ENCODE measurements at places on chromosomes 13 and 19.

DNA sequence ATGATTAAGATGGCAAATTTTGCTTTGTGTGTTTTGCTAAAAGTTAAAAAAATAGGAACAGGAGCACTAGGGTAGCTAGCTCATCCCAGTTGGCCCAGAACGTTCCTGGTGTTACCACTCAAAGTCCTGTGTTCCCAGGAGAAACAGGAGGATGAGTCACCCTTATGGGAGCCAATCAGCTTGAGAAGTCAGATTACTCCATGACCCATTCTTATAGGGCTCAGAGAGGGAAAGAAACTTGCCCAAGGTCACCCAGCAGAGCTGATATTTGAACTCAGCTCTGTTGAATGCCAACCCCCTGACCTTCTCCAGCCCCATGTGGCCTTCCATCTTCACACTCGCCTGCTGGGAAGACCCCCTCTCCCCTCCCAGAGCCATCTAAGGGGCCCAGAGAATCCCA lies 13.0 kb downstream of the NMRK2 start:
- DNase-seq: no peak

- no peak for DNase-seq
Measured at GRCh38 chr13:43751624-43752023, 35.1 kb downstream of the ENOX1 start.

DNA sequence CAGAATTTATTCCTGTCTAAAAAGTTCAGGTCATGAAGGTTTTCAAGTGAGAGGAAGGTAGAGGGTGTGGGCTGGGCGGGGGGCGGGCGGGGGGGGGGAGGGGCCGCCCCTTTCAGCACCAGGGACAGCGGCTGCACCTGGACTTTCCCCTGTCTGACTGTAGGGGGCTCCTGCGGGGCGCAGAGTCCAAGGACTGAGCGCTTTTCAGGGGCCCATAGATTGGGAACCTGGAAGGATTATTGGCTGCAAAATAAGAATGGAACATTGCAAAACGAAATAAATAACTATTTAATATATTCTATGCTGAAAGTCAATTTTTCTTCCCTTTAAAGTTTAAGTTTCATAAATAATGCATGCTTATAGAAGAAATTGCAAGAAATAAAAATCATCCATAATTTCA lies 8.9 kb upstream of the CYP4F3 start:
- DNase-seq: no peak

GRCh38 chr19:16160943-16161560 lies 12.3 kb downstream of the CIB3 start:
- no peak for DNase-seq

DNA sequence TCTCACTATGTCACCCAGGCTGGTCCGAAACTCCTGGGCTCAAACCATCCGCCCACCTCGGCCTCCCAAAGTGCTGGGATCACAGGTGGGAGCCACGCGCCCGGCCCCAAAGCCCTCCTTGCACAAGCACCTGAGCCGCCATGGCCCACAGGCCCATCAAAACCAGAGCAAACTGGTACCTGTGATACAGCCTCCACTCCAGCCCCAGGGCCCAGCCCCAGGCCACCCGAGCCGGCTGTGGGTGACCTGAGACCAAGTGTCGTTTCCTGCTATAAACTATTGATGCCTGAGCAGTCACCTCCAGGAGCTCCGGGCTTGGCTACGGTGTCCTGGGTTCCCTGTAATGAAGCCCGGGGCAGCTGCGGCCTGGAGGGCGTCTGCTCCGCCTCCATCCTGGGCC lies 9.7 kb upstream of the PTBP1 start:
- DNase-seq: no peak

DNA sequence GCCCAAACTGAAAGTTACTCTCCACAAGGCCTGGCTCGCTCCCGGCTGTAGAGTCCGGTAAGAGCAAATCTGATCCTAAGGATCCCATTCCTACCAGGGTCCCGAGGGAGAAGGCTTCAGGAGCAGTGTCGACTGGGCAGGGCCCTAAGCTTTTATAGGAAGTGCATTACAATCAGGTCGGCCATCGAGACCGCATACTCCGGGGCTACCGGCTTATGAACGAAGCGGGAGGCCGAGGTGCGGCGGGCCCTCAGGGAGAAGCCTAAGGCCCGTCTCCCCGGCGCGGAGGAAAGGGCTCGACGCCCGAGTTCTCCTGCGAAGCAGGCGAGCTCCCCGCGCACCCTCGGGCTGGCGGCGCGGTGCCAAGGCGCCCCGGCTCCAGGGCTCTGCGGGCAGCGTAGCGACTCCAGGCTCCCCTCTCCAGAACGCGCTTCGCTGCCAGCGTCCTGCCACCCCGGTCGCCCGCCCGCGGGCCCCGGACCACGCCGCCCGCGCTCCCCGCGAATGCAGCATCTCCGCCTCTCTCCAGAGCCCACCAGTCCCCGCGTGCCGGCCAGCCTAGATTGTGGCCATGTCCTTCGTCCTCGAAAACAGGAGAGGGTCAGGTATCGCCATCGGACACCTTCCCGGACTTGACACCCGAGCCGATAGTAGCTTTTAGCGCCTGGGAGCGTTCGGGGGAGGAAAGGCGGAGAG lies 1.4 kb downstream of the EFNB2 start:
- no peak for DNase-seq

DNA sequence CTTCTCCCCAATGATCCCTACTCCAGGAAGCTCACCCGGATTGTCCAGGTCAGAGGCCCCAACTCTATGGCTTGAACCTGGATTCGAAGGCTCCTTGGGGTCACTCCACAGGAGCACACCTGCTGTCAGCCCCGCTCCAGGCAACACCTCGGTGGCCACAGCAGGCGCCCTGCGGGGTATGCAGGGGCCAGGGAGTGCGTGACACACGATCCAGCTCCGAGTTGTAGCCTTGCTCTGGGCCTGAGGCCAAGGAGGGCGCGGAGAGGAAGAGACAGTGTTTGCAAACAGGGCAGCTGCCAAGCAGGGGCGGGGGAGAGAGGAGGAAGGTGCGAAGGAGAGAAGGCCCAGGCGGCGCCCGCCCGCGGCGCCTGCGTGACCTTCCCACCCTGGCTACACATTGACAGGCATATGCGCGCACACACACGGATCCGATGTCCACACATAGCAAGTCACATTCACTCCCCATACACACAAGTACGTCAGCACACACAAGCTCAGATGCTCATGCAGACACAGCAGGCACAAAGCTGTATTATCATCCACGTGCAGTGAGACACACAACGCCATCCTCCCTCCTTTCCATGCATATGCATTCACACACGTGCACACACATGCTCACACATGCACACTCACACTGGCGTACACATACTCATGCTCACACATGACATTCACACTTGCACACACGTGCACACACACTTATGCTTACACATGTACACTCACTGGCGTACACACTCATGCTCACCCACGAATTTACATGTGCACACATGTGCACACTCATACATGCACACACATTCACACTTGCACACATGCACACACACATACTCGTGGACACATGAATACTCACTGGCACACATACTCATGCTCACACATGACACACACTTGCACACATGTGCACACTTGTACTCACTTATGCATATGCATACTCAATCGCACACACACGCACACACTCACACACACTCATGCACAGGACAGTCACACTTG lies 10.4 kb downstream of the SBK2 start:
- DNase-seq: no peak

GRCh38 chr13:102933122-102933521 lies 87.3 kb downstream of the ERCC5 start:
- DNase-seq: no peak

GRCh38 chr13:110129076-110129475 lies 177.9 kb downstream of the COL4A1 start:
- DNase-seq: no peak

DNA sequence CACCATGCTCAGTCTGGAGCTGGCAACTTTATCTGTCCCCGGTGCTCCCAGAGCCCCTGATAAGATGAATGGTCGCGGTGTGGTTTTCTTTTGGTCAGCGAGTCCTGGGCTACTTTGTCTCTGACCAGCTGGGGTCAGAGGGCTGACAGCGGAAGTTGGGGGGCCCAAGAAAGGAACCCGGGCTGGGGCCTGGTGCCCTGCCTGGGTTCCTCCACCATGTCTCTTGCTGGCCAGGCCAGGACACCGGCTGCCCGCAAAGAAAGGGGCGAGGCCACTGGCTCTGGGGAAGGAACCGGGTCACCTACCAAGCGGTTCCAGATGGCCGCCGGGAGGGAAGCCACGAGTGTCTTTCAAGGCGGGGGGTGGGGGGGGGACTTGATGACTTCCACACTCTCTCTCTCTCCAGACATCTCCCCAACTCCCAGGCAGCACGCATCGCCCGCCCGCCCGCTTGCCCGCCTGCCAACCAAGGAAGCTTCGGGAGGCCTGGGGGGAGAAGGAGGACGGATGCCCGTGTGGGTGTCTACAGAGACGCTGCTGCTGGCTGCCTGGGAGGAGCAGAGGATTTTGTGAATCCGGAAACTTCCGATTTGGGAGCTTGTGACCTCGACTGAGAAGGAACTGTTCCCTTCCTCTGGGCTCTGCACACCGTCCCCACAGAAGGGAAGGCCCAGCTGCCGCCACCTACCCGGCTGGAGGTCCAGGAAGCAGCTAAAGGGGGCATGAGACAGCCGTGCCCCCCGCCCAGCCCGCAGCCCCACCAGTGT lies 1.1 kb downstream of the PIP5K1C start:
- no peak for DNase-seq

GRCh38 chr13:105147461-105147860 lies 1388.0 kb downstream of the EFNB2 start:
- DNase-seq: no peak

- no peak for DNase-seq
Measured at GRCh38 chr19:38684078-38684861, 36.8 kb downstream of the ACTN4 start.

DNA sequence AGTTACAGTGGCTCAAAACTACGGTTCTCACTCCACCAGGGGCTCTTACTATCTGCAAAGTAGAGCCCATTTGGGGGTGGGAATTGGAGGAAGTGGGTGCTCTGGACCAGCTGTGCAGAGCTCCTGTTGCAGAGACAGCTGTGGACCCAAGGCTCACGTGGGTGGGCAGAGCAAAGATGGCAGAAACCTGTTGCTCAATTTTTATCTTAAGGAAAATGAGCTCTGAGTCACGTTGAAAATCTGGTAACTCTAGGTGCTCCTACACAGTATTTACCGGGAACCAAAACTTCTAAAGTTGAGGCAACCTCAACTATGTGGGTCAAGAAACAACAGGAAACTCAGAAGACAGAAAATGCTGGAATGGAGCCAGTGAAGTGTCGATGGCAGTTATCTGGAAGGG lies 30.2 kb upstream of the SLC15A1 start:
- DNase-seq: no peak

DNA sequence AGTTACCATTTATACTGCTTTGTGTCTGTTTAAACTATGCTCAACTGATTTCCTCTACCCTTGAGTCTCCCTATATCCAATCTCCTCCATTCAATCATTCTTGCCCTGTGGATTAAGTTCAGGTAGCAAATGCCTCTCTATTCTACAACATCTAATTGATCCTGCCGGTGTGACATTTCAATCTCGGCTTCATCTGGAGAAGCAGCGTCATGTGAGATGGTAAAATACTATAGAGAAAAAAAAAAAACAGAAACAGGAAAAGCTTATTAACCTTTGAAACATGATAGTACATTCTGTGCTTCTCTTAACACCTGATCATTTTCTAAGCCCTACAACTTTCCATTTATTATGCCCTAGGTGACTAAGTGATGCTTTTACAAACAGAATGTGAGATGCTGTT lies 89.4 kb downstream of the KCTD12 start:
- DNase-seq: no peak

DNA sequence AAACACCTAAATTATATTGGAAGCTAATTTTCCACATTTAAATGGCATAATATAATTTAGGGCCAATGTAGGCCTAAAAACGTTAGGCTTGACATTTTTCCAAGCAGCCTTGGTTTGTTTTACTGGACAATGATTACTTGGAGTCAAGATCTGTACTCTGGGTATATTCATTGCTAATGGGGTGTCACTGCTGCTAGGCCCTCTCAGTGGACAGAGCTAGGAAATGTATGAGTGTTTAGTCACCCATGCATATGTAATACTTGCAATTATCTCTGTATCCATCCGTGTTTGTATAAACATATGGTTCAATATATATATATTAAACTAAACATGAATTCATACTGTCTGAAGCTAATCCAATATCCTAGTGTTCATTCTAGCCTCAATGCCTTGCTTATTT lies 598.1 kb downstream of the DCT start:
- DNase-seq: no peak

GRCh38 chr19:33689138-33689746 lies 67.5 kb downstream of the CHST8 start:
- no peak for DNase-seq

DNA sequence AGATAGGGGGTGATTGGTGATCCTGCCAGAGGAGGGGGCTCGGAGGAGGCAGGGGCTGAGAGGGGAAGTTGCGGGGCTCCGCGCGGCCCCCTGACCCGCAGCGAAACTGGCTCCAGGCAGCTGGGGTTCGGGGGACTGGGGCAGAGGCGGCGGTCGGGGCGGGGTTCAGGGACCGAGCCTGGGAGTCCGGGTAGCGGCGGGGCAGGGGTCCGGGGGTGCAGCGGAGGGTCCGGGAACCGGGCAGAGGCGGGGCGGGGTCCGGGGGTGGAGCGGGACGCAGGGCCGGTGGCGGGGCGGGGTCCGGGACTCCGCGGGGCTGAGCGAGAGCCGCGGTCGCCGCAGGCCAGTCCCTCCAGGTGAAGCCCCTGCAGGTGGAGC lies 1.2 kb downstream of the MADCAM1 start:
- DNase-seq: no peak

- peak; percentile 23 for DNase-seq
Measured at GRCh38 chr13:39777527-39778061, 122.1 kb downstream of the COG6 start.

DNA sequence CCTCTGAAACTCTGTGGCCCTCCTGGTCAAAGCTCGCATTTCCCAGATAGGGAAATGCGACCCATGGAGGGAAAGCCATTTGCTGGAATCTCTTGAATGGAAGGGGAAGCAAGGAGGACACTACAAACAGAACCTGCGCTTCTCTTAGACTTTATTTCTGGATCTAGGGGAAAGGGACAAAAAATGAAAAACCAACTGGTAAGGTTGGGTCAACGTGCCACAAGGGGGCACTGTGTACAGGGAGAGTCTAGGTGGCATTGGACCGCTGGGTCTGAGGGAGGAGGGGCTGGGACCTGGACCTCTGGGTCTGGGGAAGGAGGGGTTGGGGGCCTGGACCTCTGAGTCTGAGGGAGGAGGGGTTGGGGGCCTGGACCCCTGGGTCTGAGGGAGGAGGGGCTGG lies 5.0 kb downstream of the KLK4 start:
- DNase-seq: peak; percentile 21

- DNase-seq: no peak
Measured at GRCh38 chr13:74979703-74980102, 502.3 kb downstream of the TBC1D4 start.

DNA sequence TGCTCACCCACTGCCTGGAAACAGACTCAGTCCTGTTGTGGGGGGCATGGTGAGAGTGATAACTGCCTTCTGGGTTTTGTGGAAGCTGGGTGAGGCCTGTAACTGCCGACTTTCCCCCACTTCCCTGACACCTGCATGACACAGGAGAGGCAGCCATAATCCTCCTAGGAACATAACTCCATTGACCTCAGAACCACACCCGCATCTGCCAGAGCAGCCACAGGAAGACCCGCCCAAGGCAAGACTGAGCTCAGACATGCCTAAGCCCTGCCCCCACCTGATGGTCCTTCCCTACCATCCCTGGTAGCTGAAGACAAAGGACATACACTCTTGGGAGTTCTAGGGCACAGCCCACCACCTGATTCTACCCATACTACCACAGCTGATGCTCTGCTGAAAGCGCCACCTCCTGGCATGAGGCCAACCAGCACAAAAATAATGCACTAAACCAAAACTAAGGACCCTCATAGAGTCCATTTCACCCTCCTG lies 326.7 kb downstream of the RBM26 start:
- DNase-seq: no peak

- no peak for DNase-seq
Measured at GRCh38 chr19:32196690-32197420, 148.6 kb upstream of the ZNF507 start.

Measured in activated T-cell treated with anti-CD3 and anti-CD28 coated beads for 4 hours (primary cell).